Endodermal cell (in vitro differentiated cells): ENCODE measurements at places on chromosomes 1 and 21. TPM values are rescaled to one million over a fixed set of nuclear protein-coding genes. Genes with fewer than 3 reads are reported as not detected.

DNA sequence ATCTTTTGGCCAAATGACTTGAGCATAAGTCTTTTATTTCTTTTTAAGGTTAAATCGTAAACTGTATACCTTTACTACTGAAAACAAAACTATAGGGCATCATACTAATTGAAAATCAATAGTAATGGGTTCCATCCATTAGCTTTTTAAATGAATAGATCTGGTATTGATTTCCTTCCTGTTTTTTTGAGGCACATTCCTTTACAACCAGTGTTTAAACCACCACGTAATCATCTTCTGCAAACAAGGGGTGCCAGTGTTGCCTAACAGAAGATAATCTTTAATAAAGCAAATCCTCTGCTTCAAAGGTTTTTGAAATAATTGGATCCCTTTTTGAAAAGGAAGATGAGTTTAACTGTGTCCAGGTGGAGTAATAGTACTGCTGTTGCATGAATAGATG is 48.7 kb upstream of the ANGPTL1 start:
- no peak overlapping the region for H3K4me3 ChIP-seq
- no peak overlapping the region for H3K27ac ChIP-seq
- no peaks in the 10 kb centered on the region for H3K27me3 ChIP-seq
- peaks cover 11% of the 10 kb centered on the region for H3K4me1 ChIP-seq

DNA sequence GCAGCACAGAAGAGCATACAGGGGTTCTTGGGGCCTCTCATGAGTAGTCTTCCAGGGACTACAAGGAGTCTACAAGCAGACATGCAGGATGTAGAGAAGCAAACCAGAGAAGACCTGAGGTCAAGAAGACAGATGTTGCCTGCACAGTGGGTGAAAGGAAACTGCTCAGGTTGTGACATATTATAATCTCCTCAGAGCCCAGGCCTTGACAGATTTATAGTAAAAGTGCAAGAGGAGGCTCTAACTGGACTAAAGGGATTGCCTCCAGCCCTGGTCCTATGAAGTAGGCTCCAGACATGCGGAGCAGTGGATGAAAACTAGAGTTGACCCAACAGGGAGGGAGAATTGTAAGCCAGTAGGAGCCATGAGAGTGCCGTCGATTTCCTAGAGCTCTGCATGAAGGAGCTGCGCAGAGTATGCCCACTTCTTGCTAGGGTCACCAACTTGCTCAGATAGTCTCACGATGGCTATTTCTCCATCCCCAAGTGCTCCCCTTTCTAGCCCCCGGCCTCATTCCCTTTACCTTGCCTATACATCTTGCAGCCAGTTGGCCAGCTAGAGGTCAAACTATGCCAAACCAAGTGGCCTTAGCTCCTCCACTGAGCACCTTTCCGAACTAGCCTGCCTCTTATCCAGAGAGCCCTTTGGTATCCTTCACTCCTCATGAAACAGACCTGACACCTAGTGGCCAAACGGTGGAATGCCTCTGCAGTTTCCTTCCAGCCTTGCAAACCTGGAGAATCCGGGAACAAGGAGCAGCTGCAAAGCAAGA is 36.2 kb upstream of the IPO9 start:
- H3K27me3 ChIP-seq: no peaks in the 10 kb centered on the region
- DNase-seq: peak; percentile 95
- H3K4me3 ChIP-seq: no peak overlapping the region
- H3K36me3 ChIP-seq: peaks cover 52% of the 10 kb centered on the region
- H3K4me1 ChIP-seq: no peaks in the 10 kb centered on the region
- no peak overlapping the region for H3K27ac ChIP-seq

DNA sequence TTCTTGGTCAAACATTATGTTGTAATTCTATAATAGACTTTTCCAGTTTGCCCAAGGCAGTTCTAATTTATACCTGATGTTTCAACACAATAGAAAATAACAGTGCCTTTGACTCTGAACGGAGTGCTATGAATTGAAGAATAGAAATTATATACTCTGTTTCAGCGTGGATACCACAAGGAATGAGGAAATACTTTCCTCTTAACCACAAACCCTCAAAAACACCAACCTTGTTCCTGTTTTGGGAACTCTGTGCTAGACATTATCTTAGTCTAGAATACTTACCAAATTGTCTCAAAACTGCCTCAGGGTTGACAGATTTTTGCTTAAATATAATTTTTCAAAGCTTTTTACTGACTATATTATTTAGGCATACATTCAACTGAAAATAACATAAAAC is 1629.3 kb downstream of the MRPL39 start:
- no peak overlapping the region for H3K27ac ChIP-seq
- H3K27me3 ChIP-seq: no peaks in the 10 kb centered on the region
- no peaks in the 10 kb centered on the region for H3K4me1 ChIP-seq
- no peak for DNase-seq

GRCh38 chr1:56397409-56397808 is 182.0 kb downstream of the PLPP3 start:
- H3K36me3 ChIP-seq: no peaks in the 10 kb centered on the region
- peaks cover 23% of the 10 kb centered on the region for H3K4me1 ChIP-seq

DNA sequence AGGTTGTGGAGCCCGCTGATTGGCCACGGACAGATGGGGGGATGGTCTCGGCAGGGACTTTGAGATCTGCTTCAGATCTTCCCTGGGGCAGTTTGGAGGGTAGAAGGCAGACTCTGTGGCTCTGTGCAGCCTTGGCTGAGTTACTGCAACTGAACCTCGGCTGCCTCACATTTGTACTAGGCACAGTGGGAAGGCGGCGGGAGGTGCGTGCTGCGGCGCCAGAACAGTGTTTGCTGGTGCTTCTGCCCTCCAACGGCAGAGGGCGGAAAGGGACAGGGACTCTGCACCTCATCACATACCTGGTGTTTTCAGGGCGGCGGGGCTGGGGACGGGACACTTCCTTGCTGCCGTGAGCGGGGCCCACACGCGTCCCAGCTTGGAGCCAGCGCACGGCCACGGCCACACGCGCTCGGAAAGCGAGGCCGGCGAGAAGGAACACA is 26.2 kb downstream of the SLC66A1 start:
- no peak overlapping the region for H3K27ac ChIP-seq
- peak; percentile 94 for DNase-seq
- no peak overlapping the region for H3K4me3 ChIP-seq
- H3K27me3 ChIP-seq: no peaks in the 10 kb centered on the region
- H3K36me3 ChIP-seq: peaks cover 35% of the 10 kb centered on the region
- no peaks in the 10 kb centered on the region for H3K4me1 ChIP-seq

- H3K27me3 ChIP-seq: no peaks in the 10 kb centered on the region
- peaks cover 42% of the 10 kb centered on the region for H3K36me3 ChIP-seq
- H3K4me3 ChIP-seq: no peak overlapping the region
- no peaks in the 10 kb centered on the region for H3K4me1 ChIP-seq
- DNase-seq: no peak
These were observed 3.4 kb downstream of the BLZF1 start for GRCh38 chr1:169371404-169371803.

DNA sequence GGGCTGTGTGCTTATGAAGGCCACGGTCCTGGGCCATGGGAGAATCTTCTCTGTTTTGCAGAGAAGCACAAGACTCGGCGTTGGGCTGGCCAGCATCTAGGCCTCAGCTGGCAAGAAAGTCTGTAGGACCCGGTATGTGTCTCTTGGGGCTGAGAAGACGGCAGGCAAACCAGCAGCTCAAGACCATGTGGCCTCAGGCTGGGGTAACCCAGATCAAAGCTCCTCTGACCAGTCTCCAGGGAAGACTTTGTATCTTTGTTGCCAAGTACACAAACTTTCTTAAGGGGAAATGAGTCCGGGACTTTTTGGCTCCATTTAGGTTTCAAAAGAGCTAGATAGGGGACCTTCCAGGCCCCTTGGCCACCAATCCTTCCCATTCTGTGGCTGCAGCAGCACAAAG is 60.1 kb downstream of the PTP4A2 start:
- no peak overlapping the region for H3K27ac ChIP-seq
- H3K4me1 ChIP-seq: no peaks in the 10 kb centered on the region
- H3K4me3 ChIP-seq: no peak overlapping the region

DNA sequence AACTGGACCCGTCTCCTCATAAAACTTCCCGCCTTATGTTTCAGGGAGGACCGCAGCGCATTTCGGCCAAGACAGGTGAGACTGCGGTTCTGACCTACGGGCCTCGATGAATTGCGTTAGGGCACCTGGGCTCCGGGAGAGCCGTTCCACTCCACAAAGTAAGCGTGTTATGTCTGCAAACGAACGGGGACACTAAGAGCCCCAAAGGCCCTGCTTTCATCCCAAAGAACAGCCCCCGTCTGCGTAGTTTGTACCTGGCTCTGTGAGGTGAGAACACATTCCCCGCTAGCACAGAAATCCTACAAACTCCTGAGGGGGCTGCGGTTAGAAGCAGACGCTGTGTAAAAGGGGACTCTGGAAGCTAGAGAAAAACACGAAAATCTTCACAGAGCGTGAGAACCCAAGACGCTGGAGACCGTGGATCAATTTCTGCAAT is 41.6 kb upstream of the PPIAL4F start:
- H3K36me3 ChIP-seq: no peaks in the 10 kb centered on the region
- peak overlapping the region; percentile 97 for H3K27ac ChIP-seq
- no peaks in the 10 kb centered on the region for H3K4me1 ChIP-seq
- H3K4me3 ChIP-seq: peak overlapping the region; percentile 71
- no peaks in the 10 kb centered on the region for H3K27me3 ChIP-seq

DNA sequence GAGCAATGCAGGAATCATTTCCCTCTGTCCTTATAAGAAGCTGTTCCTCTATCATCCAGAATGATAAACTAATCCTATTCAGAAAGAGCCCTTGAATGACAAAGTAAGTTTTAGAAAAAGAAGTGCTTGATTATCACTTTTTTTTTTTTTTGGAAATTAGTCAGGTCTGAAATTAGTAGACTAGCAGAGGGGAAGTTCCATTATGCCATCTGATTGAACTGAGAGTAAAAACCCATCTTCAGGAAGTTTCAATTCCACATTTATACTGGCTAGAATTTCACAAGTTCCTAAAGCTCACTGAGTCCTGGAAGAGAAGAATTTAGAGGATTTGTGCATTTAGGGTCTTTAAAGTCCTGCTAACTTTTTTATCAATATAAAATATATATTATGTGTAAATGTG is 128.8 kb upstream of the COA6 start:
- no peak overlapping the region for H3K4me3 ChIP-seq
- peaks cover 1% of the 10 kb centered on the region for H3K4me1 ChIP-seq
- DNase-seq: no peak
- H3K27ac ChIP-seq: no peak overlapping the region
- no peaks in the 10 kb centered on the region for H3K27me3 ChIP-seq

- peaks cover 4% of the 10 kb centered on the region for H3K4me1 ChIP-seq
- no peak overlapping the region for H3K4me3 ChIP-seq
- no peaks in the 10 kb centered on the region for H3K27me3 ChIP-seq
- no peaks in the 10 kb centered on the region for H3K36me3 ChIP-seq
These were observed 96.2 kb upstream of the RUNX3 start for GRCh38 chr1:25026304-25026703.

GRCh38 chr1:38929476-38929875 is 12.2 kb downstream of the RHBDL2 start:
- DNase-seq: peak; percentile 57
- H3K4me1 ChIP-seq: no peaks in the 10 kb centered on the region
- H3K27ac ChIP-seq: no peak overlapping the region
- H3K27me3 ChIP-seq: peaks cover 4% of the 10 kb centered on the region
- H3K36me3 ChIP-seq: no peaks in the 10 kb centered on the region

DNA sequence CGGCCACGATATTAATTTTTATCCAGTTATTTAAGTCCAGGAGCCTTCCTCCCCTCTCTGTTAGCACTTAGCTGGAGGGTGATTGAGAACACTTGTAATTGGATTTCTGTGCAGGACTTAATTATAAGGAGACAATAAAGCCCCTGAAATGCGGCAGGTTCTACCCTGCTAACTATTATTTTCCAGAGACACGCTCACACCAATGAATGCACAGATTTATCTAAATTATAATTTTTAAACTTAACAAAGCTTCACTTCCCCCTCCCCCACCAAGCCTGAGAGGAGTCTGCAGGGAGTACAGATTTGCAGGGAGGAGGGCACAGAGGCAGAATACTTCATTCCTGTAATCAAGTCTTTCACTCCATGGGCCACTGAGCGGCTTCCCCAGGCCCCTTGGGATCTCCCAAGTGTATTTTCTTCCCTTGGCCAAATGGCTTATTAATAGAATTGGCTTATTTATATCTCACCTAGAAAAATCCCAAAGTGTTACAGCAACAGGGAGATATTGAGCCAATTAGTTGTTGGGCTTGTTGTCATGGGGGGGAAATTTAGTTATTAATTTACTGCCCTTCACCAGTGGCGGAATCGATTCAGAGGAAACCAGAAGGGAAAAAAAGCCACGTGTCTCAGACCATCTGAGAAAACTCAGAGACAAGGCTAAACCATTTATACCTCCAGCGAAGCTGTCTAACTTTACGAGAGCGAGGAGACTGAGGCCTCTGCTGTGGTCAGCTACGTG is 99.0 kb upstream of the CD34 start:
- no peak for DNase-seq
- H3K36me3 ChIP-seq: no peaks in the 10 kb centered on the region
- no peaks in the 10 kb centered on the region for H3K27me3 ChIP-seq
- H3K4me1 ChIP-seq: no peaks in the 10 kb centered on the region

GRCh38 chr1:16093611-16094010 is 20.2 kb upstream of the FAM131C start:
- H3K36me3 ChIP-seq: no peaks in the 10 kb centered on the region
- peak; percentile 48 for DNase-seq
- H3K27me3 ChIP-seq: no peaks in the 10 kb centered on the region
- H3K27ac ChIP-seq: no peak overlapping the region
- H3K4me3 ChIP-seq: no peak overlapping the region
- H3K4me1 ChIP-seq: no peaks in the 10 kb centered on the region

DNA sequence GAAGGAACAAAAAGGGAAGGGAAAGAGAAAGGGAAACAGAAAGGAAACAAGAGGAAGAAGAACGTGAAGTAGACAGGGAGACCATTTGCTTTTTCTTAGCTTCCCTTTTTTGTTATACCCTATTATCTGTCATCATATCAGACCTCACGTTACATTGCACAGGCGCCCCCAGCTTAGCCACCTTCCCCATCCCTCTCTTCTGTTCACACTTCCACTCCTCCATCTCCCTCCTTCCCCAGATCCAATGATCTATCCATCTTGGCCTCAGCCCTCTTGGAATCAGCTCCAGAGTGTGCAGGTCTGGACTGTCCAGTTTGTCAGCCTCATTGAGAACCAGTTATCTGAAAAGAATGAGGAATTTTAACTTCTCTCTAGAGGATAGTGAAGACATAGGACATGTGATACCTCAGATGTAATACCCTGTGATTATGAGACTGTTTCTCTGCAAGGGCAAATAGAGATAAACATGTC is 101.1 kb upstream of the ERRFI1 start:
- no peak overlapping the region for H3K4me3 ChIP-seq
- no peak overlapping the region for H3K27ac ChIP-seq
- DNase-seq: no peak
- no peaks in the 10 kb centered on the region for H3K27me3 ChIP-seq
- no peaks in the 10 kb centered on the region for H3K36me3 ChIP-seq
- H3K4me1 ChIP-seq: peaks cover 2% of the 10 kb centered on the region

GRCh38 chr1:230705289-230706019 is 8.5 kb downstream of the AGT start:
- no peak overlapping the region for H3K27ac ChIP-seq
- no peak for DNase-seq
- H3K36me3 ChIP-seq: no peaks in the 10 kb centered on the region
- H3K27me3 ChIP-seq: no peaks in the 10 kb centered on the region
- H3K4me1 ChIP-seq: no peaks in the 10 kb centered on the region

GRCh38 chr1:44807364-44808062 is 362 bp upstream of the DYNLT4 start:
- peaks cover 35% of the 10 kb centered on the region for H3K4me1 ChIP-seq
- peaks cover 27% of the 10 kb centered on the region for H3K36me3 ChIP-seq
- H3K27ac ChIP-seq: peak overlapping the region; percentile 87
- no peaks in the 10 kb centered on the region for H3K27me3 ChIP-seq
- peak; percentile 98 for DNase-seq

The MTARC2 gene
- 8.2 to 14.5 TPM (median 12.1 TPM) in 3 replicates for total RNA-seq

The WNT3A gene
- 0.46 and 0.47 TPM in 2 replicates for total RNA-seq

The KRTAP21-2 gene
- total RNA-seq: not detected in 3 replicates

The GREM2 gene
- total RNA-seq: 7.8 to 10.2 TPM (median 8.4 TPM) in 3 replicates

The RUNX3 gene
- 0.27 and 0.31 TPM in 2 replicates for total RNA-seq

The DENND2D gene
- 0.89 to 1.1 TPM (median 1.0 TPM) in 3 replicates for total RNA-seq

The PUM1 gene
- total RNA-seq: 187 and 207 TPM in 2 replicates

The KCNJ9 gene
- total RNA-seq: not detected in 2 replicates

The SPRR2F gene
- total RNA-seq: not detected in 3 replicates

The FAM72C gene
- 4.0 to 5.8 TPM (median 5.7 TPM) in 3 replicates for total RNA-seq

The CYP4Z1 gene
- total RNA-seq: 0.31 TPM in 1 of 3 replicates, not detected in the others
